HFFc6 (cell line): ENCODE measurements at places on chromosomes 3 and 15.

- peak; percentile 42 for DNase-seq
Measured at GRCh38 chr15:77312523-77312922, 107.4 kb downstream of the PEAK1 start.

- DNase-seq, result no peak
Measured at GRCh38 chr3:143597774-143598652, 250.3 kb downstream of the SLC9A9 start.

- DNase-seq, result no peak
Measured at GRCh38 chr3:185851959-185852358, 27.1 kb upstream of the IGF2BP2 start.

- no peak for DNase-seq
Measured at GRCh38 chr3:78495301-78495700, 1272.5 kb downstream of the ROBO1 start.

- DNase-seq, result peak; percentile 41
Measured at GRCh38 chr3:107660306-107660976, 137.7 kb downstream of the BBX start.

DNA sequence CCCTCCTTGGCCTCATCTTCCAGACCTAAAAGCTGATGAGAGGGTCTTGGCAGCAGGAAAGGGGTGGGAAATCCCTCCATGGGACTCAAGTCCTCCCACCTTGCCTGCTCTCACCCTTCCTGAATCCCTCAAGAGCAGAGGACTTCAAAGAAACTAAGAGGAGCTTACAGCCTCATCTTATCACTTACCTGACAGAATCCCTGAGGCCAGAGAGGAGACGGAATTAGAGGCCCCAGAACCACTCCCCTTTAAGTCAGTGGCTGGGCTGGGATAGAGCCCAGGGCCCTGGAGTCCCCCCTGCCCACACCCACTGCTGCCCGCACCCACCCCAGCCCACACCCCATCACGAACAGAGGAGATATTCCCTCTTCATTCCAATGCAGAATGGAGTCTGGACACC is 15.2 kb downstream of the LOXL1 start:
- no peak for DNase-seq

DNA sequence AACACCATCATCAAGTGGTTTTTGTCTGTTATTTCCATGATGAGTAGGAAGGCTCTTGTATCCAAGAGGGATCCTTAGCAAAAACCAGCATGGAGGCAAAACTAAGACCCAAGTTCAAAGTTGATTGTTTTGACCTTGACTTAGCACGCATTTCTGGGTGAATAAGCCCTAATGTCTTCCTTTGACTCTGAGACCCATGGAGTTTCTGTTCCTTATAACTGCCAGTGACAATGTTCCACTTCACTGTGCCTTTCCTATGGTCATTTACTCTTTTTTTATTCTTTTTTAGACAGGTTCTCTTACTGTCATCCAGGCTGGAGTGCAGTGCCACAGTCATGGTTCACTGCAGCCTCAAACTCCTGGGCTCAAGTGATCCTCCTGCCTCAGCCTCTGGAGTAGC is 118.2 kb upstream of the MRPL3 start:
- no peak for DNase-seq

GRCh38 chr3:58281069-58281468 is 25.0 kb upstream of the RPP14 start:
- no peak for DNase-seq

- no peak for DNase-seq
Measured at GRCh38 chr3:8286086-8286485, 215.5 kb upstream of the LMCD1 start.

DNA sequence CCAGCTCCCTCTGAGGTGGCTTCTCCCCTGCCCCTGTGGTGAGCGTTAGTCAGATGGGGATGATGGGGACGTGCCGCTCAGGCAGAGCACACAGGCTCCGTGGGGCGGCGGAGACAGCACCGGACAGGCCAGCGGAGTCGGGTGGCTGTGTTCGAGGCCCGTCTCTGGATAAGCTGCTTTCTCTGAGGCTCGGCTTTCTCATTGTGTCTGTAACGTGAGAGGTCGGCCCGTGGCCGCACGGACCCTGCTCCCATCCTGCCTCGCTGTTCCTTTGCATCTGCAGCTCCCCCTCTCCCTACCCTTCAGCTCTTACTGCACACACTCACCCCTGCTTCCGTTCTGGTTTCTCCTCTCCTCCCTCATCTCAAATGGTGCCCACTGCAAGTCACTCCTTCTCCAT is 62.5 kb downstream of the FAM43A start:
- no peak for DNase-seq

DNA sequence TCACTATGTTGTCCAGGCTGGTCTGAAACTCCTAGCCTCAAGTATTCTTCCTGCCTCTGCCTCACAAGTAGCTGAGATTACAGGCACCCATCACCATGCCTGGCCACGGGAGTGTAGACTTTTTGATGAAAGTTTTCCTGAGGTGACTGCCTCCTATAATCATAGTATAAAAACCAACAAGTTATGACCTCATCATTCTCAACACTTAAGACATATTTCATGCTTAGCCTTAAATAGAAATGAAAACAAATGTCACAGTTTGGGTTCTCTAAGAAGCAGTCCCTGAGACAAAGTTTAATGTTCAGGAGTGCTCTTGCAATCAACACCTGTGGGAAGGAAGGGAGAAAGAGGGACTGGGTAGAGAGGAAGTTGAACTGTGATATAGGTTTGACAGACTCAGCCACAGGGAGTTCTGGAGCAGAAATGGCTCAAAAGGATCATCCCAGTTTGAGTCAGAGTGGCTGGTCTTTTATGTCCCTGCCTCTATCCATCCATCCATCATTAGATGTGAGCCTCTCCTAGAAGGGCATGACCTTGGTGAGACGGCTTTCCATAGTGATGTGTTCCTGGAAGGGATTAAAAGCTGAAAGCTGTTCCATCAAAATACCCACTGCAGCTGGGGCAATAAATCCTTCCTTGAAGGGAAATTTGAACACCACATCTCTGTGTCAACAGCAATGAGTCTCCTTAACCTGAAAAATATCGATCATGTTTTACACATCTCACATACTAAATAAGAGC is 16.2 kb upstream of the ABHD5 start:
- no peak for DNase-seq

GRCh38 chr3:118098827-118099226 is 935.8 kb downstream of the IGSF11 start:
- DNase-seq, result no peak

GRCh38 chr15:34754171-34754601 is 612 bp downstream of the GJD2 start:
- DNase-seq, result no peak

- peak; percentile 7 for DNase-seq
Measured at GRCh38 chr15:50685976-50686468, 575 bp downstream of the TRPM7 start.

- DNase-seq, result no peak
Measured at GRCh38 chr15:66654739-66655375, 47.2 kb upstream of the SMAD6 start.

DNA sequence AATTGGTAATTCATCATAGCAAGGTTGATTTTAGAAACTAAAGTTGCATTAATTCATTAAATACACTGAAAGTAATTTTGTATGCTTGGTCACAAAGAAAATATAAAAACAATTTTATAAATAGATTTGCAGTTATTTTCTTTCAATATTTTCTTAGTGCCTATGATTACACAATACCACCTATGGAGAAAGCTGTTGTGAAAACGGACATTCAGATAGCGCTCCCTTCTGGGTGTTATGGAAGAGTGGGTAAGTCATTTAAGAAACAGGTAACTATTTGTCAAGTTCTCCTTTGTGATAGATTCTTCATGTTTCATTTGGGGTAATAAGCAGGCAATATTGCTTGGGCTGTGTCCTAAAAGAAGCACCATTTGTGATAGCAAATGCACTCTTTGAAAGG is 3.0 kb downstream of the DUT start:
- no peak for DNase-seq

GRCh38 chr3:37729119-37729518 is 132.6 kb upstream of the CTDSPL start:
- DNase-seq, result no peak

- no peak for DNase-seq
Measured at GRCh38 chr3:131174752-131175151, 148.1 kb downstream of the NEK11 start.

- peak; percentile 95 for DNase-seq
Measured at GRCh38 chr3:58013973-58014649, 5.9 kb downstream of the FLNB start.

- no peak for DNase-seq
Measured at GRCh38 chr3:39183211-39184080, 8.9 kb downstream of the XIRP1 start.

DNA sequence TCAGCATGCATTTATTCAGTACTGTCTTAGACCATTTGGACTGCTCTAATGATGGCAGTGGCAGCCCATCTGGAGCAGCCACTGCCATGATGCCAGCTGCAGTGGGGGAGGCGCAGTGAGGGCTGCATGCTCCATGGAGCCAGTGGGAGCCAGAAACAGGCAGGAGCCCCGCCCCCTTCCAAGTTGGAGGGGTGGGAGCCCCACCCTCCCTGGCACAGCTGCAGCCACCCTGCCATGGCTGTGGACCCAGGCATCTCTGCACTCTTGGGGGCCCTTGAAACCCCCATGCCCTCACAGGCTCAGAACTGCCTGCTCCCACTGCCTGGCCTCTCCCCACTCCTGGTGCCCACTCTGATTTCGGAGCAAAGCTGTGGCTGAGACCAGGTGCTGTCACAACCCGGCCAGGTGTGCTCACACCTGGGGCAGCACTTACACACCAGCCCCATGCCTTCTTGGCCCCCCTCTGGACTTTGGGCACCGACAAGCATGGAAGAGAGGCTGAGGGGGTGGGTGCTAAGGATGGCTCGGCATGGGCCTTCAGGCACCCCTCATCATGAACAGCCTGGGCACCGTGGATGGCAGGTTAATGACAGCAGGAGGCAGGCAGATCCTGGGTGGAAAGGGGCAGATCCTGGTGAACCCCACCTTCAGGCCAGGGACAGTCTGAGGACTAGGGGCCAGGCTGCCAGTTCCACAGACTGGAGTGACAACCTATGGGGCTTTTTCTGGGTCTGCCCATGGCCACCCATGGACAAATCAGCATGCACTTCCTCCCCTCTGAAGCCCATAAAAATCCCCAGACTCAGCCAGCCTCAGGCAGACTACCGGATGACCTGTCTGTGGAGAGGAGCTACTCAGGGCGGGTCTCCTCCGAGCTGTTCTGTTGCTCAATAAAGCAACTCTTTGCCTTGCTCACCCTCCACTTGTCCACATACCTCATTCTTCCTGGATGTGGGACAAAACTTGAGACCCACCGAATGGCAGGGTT is 18.3 kb downstream of the TBC1D21 start:
- no peak for DNase-seq

DNA sequence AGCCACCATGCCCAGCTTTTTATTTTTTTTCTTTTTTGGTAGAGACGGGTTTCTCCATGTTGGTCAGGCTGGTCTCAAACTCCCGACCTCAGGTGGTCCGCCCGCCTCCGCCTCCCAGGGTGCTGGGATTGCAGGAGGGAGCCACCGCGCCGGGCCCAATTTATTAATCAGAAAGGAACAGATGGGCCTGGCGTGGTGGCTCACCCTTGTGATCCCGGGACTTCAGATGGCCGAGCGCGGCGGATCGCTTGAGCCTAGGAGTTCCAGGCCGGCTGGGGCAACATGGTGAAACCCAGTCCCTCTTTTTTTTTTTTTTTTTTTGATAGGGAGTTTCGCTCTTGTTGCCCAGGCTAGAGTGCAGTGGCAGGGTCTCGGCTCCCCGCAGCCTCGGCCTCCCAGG is 64.6 kb downstream of the GOLGA6L7 start:
- DNase-seq, result no peak

GRCh38 chr3:161474741-161475140 is 21.9 kb upstream of the OTOL1 start:
- no peak for DNase-seq

GRCh38 chr3:143433787-143434378 is 314.3 kb downstream of the CHST2 start:
- no peak for DNase-seq

- DNase-seq, result no peak
Measured at GRCh38 chr3:107387555-107387954, 10.3 kb downstream of the CCDC54 start.

DNA sequence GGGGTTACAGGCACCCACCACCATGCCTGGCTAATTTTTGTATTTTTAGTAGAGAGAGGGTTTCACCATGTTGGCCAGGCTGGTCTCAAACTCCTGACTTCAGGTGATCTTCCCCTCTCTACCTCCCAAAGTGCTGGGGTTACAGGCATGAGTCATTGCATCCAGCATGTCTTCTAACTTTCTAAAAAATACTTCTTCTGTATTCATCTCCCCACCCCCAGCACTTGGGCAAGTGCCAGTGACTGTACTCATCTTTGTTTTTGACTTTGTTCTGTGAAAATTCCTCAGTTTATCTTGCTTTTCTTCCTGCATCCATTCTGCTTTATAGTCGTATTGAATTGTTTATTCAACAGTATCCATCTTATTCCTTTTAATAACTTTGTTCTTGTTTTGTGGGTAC is 47.6 kb downstream of the ARIH1 start:
- DNase-seq, result no peak

DNA sequence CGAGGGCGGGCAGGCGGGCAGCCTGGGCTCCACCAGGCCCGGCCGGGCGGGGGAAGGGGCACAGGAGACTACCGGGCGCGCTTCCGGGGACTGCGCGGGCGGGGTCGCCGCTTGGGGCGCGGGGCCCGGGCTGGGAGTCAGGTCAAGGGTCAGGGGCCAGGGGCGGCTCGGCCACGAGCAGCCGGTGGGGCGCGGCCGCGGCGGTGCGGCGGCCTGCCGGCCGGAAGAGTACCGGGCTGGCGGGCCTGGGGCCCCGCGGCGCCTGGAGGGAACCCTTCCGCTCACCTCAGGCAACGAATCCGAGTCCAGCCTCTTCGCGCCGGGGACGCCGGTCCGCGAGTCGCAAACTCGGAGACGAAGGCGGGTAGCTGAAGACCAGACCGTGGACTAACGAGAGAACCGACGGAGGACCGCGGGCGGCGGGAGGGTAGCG is 225 bp downstream of the RHOA start:
- no peak for DNase-seq

- no peak for DNase-seq
Measured at GRCh38 chr15:80026310-80026709, 33.2 kb upstream of the ZFAND6 start.

DNA sequence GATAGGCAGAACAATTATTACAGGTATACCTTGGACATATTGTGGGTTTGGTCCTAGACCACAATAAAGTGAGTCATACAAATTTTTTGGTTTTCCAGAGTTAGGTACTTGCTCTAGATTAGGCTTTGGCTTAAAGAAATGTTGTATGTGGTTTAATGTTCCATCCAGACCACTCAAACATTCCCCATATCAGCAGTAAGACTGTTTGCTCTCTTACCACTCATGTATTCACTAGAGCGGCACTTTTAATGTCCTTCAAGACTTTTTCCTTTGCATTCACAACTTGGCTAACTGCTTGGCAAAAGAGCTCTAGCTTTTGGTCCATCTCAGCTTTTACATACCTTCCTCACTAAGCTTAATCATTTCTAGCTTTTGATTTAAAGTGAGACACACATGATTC is 250.5 kb upstream of the SETMAR start:
- DNase-seq, result no peak

- no peak for DNase-seq
Measured at GRCh38 chr3:158108445-158108985, 1.4 kb upstream of the RSRC1 start.

- DNase-seq, result no peak
Measured at GRCh38 chr3:183244219-183244618, 8.8 kb upstream of the B3GNT5 start.

- DNase-seq, result no peak
Measured at GRCh38 chr3:171269542-171269941, 190.7 kb downstream of the TNIK start.
